ENCODE measurements at places on chromosomes 5 and 9.

- DNase-seq = no peak
Observed at GRCh38 chr9:81363916-81364480, 325.3 kb downstream of the TLE1 start.

DNA sequence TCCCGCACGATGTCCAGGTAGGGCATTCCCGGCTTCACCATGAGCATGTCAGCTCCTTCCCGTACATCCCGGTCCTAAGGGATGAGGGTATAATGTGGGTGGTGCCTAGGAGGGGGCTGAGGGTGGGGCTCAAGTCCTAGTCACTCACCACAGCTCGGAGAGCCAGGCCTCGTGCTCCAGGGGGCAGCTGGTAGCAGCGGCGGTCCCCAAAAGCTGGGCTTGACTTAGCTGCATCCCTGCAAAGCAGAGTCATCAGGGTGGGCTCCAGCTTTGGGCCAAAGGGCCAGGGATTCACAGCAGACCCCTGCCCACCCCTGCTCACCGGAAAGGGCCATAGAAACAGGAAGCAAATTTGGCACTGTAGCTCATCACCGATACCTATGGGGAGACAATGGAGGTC is 11.6 kb downstream of the ALAD start:
- no peak for DNase-seq

DNA sequence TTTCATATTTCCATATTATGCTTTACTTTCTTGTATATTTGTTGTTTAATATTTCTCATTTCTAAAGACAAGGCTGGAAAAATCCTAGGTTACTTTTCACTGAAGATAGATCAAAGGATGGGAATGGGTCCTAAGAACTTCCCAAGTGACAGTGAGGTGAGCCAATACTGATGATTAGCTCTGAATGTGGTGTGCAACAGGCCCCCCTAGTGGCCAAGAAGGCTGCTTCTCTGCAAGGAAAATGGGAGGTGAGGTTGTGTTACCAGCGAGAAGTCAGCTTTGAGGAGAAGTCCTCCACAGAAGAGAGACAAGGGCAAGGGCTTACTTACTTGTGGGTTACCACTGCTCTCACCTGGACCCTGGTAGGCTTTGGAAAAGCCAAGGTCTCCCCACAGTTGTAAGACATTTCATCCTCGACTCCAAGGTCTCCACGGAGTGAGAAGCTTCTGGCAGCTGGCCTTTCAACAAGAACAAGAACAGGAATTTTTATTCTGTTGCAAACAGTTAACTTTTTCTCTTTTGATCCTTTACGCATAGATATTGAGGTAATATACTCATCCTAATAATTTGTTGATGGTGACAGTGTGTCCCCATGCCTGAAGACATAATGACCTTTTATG is 69.9 kb downstream of the MAMDC2 start:
- no peak for DNase-seq

DNA sequence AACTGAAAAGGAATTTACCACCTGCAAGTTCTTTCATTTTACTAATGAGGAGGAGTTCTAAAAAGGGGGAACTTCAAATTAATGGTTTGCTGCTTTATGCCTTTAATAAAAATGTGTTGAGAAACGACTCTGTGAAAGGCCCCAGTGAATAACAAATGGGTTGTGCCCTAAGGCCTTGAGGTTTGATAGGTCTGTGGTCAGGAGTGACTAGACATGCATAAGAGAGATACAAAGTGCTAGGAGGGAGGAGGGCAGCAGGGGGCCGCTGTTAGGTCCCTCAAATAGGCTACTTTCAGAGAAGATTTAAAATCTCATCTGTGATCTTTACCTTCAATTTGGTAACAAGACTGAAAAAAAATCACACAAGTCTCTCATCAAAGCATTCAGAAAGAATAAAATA is 58.3 kb downstream of the FAM81B start:
- no peak for DNase-seq

- no peak for DNase-seq
Observed at GRCh38 chr5:149938791-149939358, 5.7 kb downstream of the PDE6A start.

DNA sequence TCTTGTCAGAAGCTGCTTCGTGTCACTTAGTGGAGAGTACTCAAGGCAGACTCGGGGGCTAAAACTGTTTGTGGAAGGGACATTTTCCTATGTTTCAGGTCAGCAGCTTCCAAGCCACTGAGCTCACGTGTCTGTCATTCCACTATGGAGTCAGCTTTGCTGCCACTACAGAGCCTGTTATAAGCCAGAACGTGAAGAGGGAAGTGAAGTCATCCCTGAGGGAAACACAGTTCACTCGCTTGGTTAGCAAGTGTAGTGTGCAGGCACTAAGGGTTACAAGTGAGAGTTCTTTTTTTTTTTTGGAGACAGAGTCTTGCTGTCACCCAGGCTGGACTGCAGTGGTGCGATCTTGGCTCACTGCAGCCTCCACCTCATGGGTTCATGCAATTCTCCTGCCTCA is 24.5 kb upstream of the LTC4S start:
- no peak for DNase-seq

DNA sequence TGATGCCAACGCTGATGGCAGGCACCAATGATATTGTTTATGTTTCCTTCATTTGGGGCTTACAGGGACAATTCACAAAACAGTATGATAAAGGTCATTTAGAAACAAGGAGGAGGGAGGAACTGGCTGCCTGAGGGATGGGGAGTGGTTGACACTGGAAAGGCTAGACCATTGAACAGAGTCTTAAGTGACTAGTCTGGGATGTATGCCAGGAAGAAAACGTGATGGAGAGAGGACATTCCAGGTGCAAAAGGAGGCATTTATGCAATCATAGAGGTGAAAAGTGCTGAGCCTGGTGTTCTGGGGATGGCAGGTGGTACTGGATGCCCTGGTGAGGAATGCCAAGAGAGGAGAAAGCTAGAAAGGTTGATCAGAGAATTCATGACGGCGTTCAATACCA is 153.4 kb downstream of the ZNF462 start:
- no peak for DNase-seq

DNA sequence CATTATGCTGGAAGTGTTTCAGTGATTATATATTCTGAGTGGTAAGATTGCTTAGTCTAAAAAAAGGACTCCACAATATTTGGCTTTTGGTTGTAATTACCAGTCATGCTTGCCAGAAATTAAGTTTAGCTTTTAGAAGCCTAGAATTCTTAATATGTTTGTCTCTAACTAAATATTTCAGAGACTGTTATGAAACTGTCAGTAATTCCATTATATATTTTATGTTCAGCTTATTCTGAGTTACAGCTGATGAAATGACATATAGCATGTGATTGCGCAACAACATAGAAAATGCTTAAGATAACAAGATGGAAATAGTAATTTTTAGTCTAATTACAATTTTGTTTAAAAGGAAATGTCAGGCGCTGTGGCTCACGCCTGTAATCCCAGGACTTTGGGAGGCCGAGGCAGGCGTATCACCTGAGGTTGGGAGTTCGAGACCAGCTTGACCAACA is 44.2 kb downstream of the KIAA1958 start:
- no peak for DNase-seq

GRCh38 chr9:89661956-89662717 is 57.3 kb downstream of the GADD45G start:
- no peak for DNase-seq

GRCh38 chr5:34411470-34412346 is 244.4 kb upstream of the RAI14 start:
- no peak for DNase-seq

- no peak for DNase-seq
Observed at GRCh38 chr5:132807163-132807838, 5.8 kb upstream of the SOWAHA start.

GRCh38 chr5:132411304-132412013 is 41.9 kb downstream of the SLC22A5 start:
- no peak for DNase-seq

DNA sequence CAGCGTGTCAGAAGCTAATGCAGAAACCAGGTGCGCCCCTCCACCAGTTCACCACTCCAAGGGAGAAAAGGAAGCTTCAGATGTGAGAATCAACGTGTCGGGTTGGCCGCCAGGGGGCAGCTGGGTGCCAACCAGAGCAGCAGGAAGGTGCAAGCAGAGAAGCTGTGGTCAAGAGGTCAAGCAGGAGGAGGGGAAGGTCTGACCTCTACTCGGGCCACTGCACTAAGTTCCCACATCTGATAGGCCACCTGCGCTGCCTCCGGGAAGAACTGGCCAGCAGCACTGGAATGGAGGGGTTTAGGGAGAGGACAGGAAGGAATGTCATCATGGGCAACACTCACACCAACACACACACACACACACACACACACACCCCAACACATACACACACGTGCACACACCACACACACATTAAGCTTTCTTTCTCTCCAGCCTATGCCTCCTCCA is 31.4 kb downstream of the ANXA6 start:
- DNase-seq = no peak

DNA sequence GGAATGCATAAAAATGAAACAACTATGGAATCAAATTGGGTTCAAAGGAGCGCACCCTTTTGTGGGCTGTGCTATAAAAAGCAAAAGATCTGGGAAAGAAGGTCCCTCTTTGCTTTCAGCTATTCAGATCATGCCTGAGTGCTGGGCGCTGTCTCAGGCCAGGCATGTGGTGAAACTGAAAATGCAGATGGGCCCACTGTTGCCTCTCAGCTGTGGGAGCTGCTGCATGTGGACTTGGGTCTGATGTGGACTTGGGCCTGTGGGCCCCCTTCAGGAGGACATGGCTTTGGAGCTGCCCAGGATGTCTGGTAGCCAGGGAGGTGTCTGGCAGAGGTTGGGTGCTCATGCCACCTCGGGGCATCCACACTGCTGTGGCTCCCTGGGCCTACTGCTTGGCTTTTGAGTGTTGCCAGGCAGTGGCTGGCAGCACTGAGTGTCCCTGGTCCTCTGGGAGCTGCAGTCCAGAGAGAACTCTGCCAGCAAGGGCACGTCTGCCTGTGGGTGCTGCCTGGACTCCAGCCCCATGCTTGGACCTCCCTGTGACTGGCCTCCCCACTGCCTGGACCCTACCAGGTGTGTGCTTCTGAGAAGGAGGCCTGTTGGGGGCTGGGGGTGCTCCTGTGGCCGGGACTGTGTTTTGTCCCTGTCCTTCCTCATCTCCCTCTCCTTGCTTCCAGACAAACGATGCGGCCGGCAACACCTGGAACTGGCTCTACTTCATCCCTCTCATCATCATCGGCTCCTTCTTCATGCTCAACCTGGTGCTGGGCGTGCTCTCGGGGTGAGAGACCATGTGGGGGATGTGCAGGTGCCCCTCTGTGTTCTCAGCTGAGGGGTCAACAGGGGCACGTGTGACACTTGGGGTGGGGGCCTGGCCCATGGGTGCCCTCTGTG is 74.3 kb downstream of the CACNA1B start:
- no peak for DNase-seq

- DNase-seq = no peak
Observed at GRCh38 chr5:124782262-124782661, 35.8 kb upstream of the ZNF608 start.

- no peak for DNase-seq
Observed at GRCh38 chr5:173228639-173229381, 6.2 kb downstream of the NKX2-5 start.

GRCh38 chr9:29637471-29638237 is 2064.4 kb upstream of the C9orf72 start:
- no peak for DNase-seq

Data from stimulated activated CD8-positive, alpha-beta memory T cell treated with anti-CD3 and anti-CD28 coated beads, Interleukin-7, amount 100 ng/mL, for 1 hour (primary cell).